ENCODE measurements at places on chromosomes 5 and 9.
A peak's percentile ranks its signal among the peaks of the same experiment; 100 is the strongest.

GRCh38 chr5:776862-777711 is 7.4 kb downstream of the ZDHHC11B start:
- H3K27ac ChIP-seq = no peak overlapping the region
- H3K36me3 ChIP-seq = no peaks in the 10 kb centered on the region
- H3K4me1 ChIP-seq = no peaks in the 10 kb centered on the region

DNA sequence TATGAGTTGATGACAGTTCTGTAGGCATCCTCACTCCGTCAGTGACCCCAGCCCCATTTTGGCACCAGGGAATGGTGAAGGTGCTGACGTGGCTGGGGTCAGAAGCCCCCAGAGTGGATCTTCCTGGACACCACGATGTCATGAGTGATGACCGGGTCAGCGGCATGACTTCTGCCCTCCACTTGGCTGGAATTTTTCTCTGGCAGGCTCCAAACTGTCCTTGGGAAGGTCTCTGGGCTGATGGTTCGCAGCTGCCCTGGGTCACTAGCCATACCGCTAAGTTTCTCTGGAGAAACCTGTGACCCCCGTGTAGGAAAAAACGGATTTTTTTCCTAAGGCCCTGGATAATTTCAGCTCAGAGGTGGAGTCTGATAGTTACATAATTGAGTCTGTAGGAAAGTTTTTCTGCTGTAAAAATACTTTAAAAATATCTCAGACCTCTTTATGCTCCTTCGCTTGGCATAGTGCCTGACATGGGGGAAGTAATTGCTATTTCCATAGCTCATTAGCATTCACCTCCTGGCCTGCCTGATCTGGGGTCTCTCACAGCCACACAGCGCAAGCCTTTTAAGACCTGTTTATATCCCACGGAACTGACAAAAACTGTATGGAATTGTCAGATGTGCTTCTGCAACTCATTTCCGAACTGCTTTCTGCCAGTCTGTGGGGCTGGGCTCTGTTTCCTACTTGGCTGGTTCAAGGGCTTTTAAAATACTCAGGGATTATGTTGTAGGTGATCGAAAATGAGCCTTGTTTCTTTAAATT is 69.2 kb downstream of the ANGPTL2 start:
- H3K27me3 ChIP-seq = no peaks in the 10 kb centered on the region

DNA sequence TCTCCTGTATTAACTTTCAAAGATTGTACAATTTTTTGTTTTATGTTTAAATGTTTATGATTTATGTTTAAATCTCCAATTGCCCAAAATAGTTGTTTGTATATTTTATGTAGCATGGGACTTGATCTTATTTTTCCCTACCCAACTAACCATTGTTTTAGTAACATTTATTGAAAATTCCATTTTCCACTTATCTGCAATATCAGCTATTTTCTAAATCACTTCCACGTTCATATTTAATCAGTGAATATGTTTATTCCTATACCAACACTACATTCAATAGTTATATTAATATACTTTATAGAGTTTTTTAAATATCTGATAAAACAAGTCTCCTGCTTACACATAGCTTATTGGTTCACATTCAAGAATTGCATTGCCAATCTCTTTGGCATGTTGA is 532.2 kb downstream of the CHSY3 start:
- H3K27ac ChIP-seq = no peak overlapping the region
- no peak for DNase-seq
- H3K4me3 ChIP-seq = no peak overlapping the region
- H3K27me3 ChIP-seq = no peaks in the 10 kb centered on the region
- H3K36me3 ChIP-seq = no peaks in the 10 kb centered on the region

DNA sequence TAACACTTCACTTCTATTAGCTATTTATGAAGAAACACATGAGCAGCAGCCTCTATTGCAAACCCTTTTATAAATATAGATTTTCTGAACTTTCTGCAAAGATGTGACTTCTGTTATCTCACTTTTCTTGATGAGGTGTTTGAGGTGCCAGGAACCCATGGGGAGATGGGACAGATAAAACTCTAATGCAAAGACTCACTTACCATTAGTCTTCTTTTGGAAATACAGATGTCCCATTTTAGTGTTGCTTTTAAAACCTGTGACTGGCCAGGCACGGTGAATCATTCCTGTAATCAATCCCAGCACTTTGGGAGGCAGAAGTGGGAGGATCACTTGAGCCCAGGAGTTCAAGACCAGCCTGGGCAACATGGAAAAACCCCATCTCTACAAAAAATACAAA is 171.3 kb upstream of the GAS1 start:
- H3K36me3 ChIP-seq = no peaks in the 10 kb centered on the region
- DNase-seq = no peak
- no peak overlapping the region for H3K4me3 ChIP-seq
- H3K4me1 ChIP-seq = no peaks in the 10 kb centered on the region
- H3K27ac ChIP-seq = no peak overlapping the region
- no peaks in the 10 kb centered on the region for H3K27me3 ChIP-seq

GRCh38 chr5:10914741-10915480 is 153.9 kb upstream of the DAP start:
- no peaks in the 10 kb centered on the region for H3K4me1 ChIP-seq
- no peaks in the 10 kb centered on the region for H3K36me3 ChIP-seq
- H3K4me3 ChIP-seq = no peak overlapping the region
- DNase-seq = no peak
- no peaks in the 10 kb centered on the region for H3K27me3 ChIP-seq

DNA sequence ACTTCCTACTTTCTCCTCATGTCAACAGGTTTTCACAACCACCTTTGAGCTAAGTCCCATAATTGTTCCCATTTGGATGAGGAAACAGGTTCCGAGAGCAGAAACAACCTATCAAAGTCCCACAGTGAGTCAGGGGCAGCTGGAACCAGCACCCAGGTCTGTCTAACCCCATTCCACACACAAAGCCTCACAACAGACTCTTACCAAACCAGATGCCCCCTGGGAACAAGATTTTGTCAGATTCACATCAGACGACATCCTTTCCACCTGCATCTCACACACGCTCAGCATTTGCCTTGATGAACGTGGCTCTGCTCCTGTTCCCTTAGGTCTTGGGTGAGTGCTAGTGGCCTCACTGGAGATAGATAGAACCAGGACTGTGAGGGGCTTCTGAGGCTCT is 17.0 kb downstream of the SWI5 start:
- no peak overlapping the region for H3K27ac ChIP-seq
- 0 out of 3 replicates have a peak, but pooled peaks cover 5% of the 10 kb centered on the region for H3K36me3 ChIP-seq
- no peaks in the 10 kb centered on the region for H3K27me3 ChIP-seq
- no peak for DNase-seq
- H3K4me3 ChIP-seq = no peak overlapping the region

- DNase-seq = no peak
- no peak overlapping the region for H3K27ac ChIP-seq
- no peak overlapping the region for H3K4me3 ChIP-seq
- no peaks in the 10 kb centered on the region for H3K27me3 ChIP-seq
- no peaks in the 10 kb centered on the region for H3K4me1 ChIP-seq
Measured at GRCh38 chr5:42621242-42621641, 135.4 kb upstream of the CCDC152 start.

GRCh38 chr5:98483301-98483685 is 290.2 kb upstream of the RGMB start:
- DNase-seq = no peak
- H3K4me1 ChIP-seq = no peaks in the 10 kb centered on the region
- H3K4me3 ChIP-seq = no peak overlapping the region
- H3K36me3 ChIP-seq = no peaks in the 10 kb centered on the region
- no peak overlapping the region for H3K27ac ChIP-seq

GRCh38 chr9:115980502-115980901 is 173.1 kb upstream of the PAPPA start:
- H3K4me1 ChIP-seq = no peaks in the 10 kb centered on the region
- no peak overlapping the region for H3K4me3 ChIP-seq
- no peaks in the 10 kb centered on the region for H3K36me3 ChIP-seq
- no peak overlapping the region for H3K27ac ChIP-seq
- DNase-seq = no peak

GRCh38 chr5:91365498-91365897 is 17.6 kb downstream of the ARRDC3 start:
- no peaks in the 10 kb centered on the region for H3K27me3 ChIP-seq
- DNase-seq = no peak
- H3K27ac ChIP-seq = no peak overlapping the region
- H3K4me3 ChIP-seq = no peak overlapping the region
- H3K4me1 ChIP-seq = no peaks in the 10 kb centered on the region

DNA sequence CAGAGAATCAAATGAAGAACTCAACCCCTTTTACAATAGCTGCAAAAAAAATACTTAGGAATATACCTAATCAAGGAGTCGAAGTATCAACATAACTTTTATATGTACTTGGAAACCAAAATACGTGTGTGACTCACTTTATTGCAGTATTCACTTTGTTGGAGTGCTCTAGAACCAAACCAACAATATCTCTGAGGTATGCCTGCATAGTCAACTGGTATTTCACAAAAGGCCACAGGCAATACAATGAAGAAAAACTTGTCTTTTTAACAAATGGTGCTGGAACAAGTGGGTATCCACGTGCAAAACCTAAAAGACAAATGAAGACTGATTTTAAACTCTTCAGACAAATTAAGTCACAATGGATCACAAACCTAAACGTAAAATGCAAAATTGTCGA is 385.7 kb downstream of the TLE1 start:
- no peaks in the 10 kb centered on the region for H3K27me3 ChIP-seq
- H3K27ac ChIP-seq = no peak overlapping the region
- H3K36me3 ChIP-seq = no peaks in the 10 kb centered on the region
- peaks cover 14% of the 10 kb centered on the region for H3K4me1 ChIP-seq
- DNase-seq = no peak

- no peaks in the 10 kb centered on the region for H3K36me3 ChIP-seq
- no peak overlapping the region for H3K27ac ChIP-seq
- no peaks in the 10 kb centered on the region for H3K4me1 ChIP-seq
- no peak overlapping the region for H3K4me3 ChIP-seq
Measured at GRCh38 chr5:133595465-133595864, 16.9 kb downstream of the FSTL4 start.

DNA sequence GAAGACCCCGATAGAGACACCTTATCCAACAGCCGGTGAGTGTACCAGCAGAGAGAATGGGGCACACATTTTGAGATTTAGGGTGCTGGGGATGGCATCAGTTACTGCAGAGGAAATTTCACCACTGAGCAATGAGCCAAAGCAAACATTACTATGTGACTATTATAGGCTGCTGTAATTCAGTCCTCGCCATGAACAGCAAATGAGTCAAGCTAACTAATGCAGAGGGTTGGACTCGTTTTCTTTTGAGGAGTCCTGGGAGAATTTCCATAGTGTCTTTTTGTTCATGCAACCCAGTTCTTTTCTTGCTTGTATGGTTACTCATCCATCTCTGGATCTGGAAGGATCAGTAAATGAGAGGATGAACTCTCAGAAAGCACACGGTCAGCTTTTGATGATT is 323.8 kb downstream of the PSAT1 start:
- H3K36me3 ChIP-seq = no peaks in the 10 kb centered on the region
- H3K27me3 ChIP-seq = no peaks in the 10 kb centered on the region
- no peak overlapping the region for H3K27ac ChIP-seq

- DNase-seq = no peak
- H3K27me3 ChIP-seq = peaks cover 3% of the 10 kb centered on the region
- H3K36me3 ChIP-seq = no peaks in the 10 kb centered on the region
- H3K4me3 ChIP-seq = no peak overlapping the region
- no peak overlapping the region for H3K27ac ChIP-seq
Measured at GRCh38 chr5:159902444-159903121, 13.7 kb upstream of the ADRA1B start.

DNA sequence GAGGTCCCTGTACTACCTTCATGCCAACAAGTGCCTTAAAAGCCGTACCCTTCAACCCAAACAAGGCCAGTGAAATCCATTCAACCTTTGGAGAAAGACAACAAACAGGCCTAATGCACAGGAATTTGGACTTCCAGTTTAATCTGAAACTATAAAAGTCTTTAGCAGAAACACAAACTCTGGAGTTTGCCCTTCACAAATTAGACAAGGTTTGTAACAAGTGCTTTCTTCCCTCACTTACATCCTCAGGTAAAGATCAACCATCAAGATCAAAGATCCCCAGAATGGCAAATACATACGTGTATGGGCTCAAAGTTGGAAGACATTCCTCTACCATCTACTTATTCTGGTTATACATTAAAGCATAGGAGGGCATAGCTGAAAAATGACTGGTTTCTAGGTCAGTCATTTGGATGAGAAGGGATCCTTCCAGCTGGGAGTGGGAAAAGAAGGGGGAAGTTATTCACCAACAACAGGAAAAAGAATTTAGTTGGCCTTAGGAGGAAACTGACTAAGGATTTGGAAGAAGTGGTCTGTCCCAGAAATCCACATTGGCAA is 2.0 kb downstream of the DAB2 start:
- DNase-seq = peak; percentile 56
- H3K27ac ChIP-seq = peak overlapping the region; percentile 59
- no peaks in the 10 kb centered on the region for H3K27me3 ChIP-seq
- peaks cover 79% of the 10 kb centered on the region for H3K4me1 ChIP-seq
- peak overlapping the region; percentile 62 for H3K4me3 ChIP-seq

GRCh38 chr9:109463924-109464625 is 34.0 kb downstream of the PTPN3 start:
- peaks cover 5% of the 10 kb centered on the region for H3K36me3 ChIP-seq
- no peaks in the 10 kb centered on the region for H3K27me3 ChIP-seq
- H3K4me1 ChIP-seq = no peaks in the 10 kb centered on the region
- H3K4me3 ChIP-seq = no peak overlapping the region

- H3K27me3 ChIP-seq = no peaks in the 10 kb centered on the region
- H3K27ac ChIP-seq = no peak overlapping the region
- H3K4me1 ChIP-seq = no peaks in the 10 kb centered on the region
- H3K4me3 ChIP-seq = no peak overlapping the region
Measured at GRCh38 chr9:23162789-23163188, 663.3 kb downstream of the ELAVL2 start.

DNA sequence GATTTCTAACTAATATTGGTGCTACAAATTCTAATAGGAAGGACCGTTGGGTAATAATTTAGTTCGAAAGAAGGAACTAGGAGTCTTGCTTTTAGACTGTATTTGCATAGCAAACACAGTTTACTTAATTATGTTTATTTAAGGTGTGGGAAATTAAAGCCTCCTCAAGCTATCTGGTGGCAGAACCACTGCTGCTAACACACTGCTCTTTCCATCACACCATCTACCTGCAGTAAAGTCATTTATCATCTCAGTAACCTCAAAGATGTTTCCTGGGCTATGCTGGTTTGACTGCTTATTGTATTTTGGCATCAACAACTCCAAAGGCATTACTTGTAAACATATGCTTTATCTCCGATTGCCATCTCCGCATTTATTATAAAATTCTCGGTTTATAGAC is 114.3 kb downstream of the DEPDC1B start:
- H3K27ac ChIP-seq = no peak overlapping the region
- no peak for DNase-seq
- H3K4me3 ChIP-seq = no peak overlapping the region
- peaks cover 12% of the 10 kb centered on the region for H3K4me1 ChIP-seq

- H3K4me1 ChIP-seq = peaks cover 26% of the 10 kb centered on the region
- H3K4me3 ChIP-seq = no peak overlapping the region
- no peak for DNase-seq
Measured at GRCh38 chr9:92186631-92187030, 71.4 kb upstream of the SPTLC1 start.

GRCh38 chr9:127283917-127284497 is 19.4 kb downstream of the GARNL3 start:
- no peaks in the 10 kb centered on the region for H3K27me3 ChIP-seq
- H3K27ac ChIP-seq = no peak overlapping the region
- DNase-seq = no peak
- no peak overlapping the region for H3K4me3 ChIP-seq
- H3K36me3 ChIP-seq = no peaks in the 10 kb centered on the region
